ENCODE measurements at places on chromosomes 5 and 9.

DNA sequence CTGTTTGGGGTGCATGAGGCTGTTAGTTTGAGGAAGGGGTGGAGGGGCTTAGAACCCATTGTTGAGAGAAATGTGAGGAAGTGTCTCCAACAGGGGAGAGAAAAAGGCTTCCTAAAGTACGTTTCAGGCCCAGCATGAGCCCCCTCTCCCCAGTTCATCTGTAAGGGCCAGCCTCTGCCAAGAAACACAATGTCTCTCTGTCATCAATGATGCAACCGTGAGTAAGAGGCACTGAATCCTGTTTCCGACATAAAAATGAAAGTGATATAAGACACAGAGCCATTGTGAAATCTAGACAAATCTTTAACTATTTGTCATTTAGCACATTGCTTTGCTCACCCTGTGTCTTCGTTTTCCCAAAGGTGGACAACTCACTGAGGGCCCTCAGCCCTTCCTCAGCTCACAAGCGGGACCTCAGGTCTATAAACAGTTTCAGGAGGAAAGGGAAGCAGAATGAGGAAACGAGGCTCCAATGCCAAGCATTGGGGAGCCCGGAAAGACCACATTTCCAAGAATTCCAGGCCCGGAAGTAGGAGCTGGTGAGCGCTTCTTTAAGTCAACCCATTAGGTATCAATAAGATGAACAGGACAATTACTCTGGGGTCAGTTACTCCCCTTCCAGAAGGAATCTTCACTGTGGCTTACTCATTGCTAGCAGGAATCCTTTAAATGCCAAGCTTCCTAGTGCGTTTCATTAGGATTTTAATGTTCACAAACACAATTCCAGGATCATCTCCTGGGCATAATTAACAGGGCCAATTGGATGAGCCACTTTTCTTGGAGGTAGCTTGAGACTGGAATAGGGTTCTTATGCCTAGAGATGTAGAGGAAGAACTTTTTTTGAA lies 59.0 kb upstream of the KLF4 start:
- peak; percentile 68 for DNase-seq

DNA sequence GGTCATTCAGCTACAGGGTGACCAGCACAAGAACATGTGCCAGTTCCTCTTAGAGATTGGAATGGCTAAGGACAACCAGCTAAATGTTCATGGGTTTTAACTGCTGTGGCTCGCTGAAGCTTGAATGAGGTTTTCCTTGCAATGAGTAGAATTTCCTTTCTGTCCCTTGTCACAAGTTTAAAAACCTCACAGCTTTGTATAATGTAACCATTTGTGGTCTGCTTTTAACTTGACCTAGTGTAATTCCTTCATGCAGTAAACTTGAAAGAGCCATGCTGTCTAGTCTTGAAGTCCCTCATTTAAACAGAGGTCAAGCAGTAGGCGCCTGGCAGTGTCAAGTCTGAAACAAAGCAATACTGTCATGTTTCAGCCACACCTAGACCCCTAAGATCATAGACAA lies 181.3 kb upstream of the DMRT1 start:
- no peak for DNase-seq

DNA sequence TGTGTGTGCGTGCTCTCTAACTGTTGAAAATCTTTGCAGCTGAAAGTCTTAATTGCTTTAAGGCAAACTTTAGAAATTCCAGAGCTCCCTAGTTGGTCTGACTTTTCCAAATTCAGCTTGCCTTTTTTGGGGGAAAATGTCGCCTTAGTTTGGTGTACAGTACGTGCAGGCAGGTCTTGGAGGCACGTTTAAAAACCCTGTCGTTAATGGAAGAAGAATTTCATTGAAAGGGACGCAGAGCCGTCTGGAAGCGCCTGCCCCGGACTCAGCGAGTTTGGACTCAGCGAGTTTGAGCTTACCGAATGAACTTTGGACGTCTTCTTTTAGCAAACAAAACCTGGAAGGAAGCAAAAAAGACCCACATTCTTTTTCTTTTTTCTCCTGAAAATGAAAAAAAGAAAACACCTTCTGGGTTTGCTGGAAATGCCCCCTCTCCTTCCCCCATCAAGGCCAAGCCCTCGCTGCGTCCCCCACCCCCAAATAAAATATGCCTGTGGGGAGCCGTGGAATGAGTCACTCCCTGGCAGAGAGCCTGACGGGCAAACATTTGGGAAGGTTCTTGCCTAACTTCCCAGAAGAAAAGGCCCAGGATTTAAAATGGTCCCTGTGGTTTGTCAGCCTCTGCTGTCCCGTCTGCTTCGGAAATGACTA lies 1.5 kb downstream of the NEK6 start:
- no peak for DNase-seq

DNA sequence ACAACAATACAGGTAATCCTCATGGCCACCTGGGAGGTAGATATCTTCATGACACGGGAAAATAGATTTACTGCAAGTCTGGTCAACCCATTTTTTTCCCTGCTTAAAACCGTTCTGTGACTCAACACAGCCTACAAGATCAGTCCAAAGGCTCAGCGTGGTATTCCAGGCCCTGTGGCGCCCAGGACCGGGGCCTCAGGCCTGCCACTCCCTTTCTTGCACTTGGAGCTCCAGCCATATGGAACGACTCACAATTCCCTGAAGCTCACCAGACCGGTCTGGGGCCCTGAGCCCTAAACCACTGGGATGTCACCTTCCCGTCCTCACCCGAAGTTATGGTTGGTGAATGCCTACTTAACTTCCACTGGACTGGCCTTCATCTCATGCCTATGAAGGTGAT lies 6.5 kb upstream of the MLANA start:
- no peak for DNase-seq

GRCh38 chr9:34493972-34494535 lies 28.7 kb downstream of the ENHO start:
- DNase-seq, result no peak

- DNase-seq, result no peak
Measured at GRCh38 chr5:109901628-109901981, 211.9 kb downstream of the MAN2A1 start.

DNA sequence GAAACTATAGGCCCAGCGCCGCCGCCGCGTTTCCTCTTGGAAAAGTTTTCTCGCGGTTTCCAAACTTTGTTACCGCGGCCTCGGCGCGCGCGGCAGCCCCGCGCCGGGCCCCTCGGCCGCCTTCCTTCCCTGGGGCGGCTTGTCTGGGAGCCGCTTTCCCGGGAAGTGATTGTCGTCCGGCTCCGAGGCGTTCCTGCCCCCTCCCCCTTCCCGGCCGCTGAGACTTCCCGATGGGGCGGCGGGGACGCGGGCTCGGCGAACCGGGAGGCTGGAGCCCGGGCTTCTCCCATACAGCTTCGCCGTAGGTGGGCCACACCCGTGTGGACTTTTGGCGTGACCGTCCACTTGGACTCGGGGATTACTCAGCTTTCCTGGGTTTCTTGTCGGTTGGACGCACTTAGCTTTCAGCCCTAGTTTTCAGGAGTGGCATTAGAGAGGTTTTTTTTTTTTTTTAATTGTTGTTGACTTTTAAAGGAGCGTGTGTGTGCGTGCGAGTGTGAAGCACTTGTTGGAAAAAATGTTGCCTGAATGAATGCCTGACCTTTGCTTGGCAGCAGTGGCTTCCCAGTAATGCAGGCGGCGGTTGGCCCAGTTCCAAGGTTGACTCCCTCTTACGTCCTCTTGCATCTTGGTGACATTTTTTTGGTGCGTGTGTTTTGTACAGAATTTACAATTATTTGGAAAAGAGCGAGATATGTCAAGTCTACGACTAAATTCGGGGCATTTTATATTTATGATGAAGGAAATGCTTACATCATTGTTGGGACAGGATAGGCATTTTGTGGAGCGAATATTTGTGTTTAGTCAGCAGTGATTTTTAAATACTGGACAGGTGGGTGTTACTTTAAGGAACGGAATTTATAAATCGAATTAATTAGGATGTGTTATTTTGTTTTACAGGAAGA lies 821 bp downstream of the CTNNA1 start:
- peak; percentile 42 for DNase-seq

DNA sequence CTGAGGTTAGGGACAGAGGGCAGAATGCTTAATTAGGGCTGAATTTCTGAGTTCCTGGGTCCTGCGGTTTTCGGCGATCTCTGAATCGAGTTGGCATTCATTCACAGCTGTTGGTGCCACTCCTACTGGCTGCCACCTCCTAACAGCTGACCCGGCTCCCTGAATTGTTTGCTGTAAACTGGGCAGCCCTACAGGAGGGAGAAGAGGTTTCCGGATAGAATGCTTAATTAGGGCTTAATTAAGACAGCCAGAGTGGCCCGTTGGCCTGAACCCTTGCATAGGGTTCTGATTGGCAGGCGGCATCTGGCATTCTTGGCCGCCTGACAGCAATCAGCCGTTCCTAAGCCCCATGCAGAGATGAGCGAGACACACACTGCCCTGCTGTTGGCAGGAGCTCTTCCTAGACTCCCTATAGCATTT lies 25.7 kb downstream of the FRMPD1 start:
- DNase-seq, result no peak

- DNase-seq, result no peak
Measured at GRCh38 chr5:172446336-172447051, 7.8 kb downstream of the SH3PXD2B start.

- DNase-seq, result no peak
Measured at GRCh38 chr9:15121630-15122029, 185.4 kb downstream of the TTC39B start.

DNA sequence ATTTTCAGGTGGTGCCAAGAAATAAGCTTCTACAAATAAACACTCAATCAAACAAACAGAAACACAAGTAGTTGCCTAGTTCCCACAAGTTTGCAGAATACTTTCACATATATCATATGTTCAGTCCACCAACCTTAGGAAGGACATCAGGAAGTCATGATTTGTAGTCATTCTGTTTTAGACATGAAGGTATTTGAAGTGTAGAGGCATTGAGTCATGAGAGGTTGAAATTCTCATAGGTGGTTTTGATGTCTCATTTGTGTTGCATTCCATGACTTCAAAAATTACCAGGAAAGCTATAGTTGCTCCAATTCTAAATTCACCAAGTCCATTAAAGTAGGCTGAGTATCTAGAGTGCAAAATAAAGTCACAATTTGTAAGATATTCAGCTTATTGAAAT lies 159.0 kb downstream of the KCTD16 start:
- no peak for DNase-seq

- DNase-seq, result no peak
Measured at GRCh38 chr5:111742177-111742994, 14.6 kb downstream of the NREP start.

DNA sequence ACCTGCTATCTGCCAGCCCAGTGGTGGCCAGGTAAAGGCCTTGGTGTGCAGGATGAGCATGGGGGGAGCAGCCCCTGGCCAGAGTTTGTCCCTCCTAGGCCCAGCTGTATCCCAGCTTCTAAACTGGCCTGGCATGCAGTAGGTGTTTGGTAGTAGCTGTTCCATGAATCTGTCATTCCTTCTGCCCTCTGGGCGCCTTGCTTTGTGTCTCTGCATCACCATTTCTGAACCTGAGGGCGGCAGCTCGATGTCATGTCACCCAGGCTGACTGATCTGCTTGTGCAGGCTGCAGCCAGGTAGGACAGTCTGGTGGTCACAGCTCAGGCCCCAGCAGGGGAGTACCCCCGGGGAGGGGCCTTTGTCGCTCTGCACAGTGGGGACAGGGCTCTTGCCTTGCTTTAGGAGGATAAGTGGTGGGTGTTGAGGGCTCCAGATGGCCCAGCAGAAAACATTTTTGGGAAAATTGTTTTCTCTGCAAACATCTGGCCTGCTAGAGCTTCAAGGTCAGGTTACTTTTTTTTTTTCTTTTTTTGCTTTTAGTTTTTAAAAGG lies 4.6 kb upstream of the SUSD3 start:
- no peak for DNase-seq

DNA sequence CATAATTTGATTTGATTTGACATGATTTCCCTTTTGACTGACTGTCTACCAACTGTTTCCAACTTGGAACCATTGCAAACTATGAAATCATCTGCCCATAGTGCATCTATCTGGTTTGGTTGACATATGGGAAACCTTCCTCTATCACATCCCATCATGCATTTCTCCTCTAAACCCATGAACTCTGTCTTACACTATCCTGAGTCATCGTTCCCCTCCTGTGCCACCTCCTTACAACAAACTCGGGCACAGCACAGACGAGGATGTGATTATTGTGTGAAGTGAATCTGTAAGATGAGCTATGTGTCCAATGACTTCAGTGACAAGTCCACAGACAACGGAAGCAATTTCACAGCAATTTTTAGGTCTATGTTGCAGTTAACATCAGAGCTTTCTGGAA lies 126.1 kb downstream of the NPR3 start:
- DNase-seq, result no peak

- no peak for DNase-seq
Measured at GRCh38 chr5:175387144-175387543, 56.8 kb downstream of the DRD1 start.

Data from non-pigmented ciliary epithelial cell (primary cell).